ENCODE measurements at places on chromosomes 3 and 15.
A peak's percentile ranks its signal among the peaks of the same experiment; 100 is the strongest.

- H3K4me1 ChIP-seq = peaks cover 48% of the 10 kb centered on the region
- no peak for DNase-seq
- peak overlapping the region; percentile 99 for H3K4me3 ChIP-seq
- H3K27me3 ChIP-seq = no peaks in the 10 kb centered on the region
- peak overlapping the region; percentile 98 for H3K27ac ChIP-seq
Observed at GRCh38 chr3:179324270-179324754, 1.5 kb downstream of the ZNF639 start.

- peaks cover 3% of the 10 kb centered on the region for H3K36me3 ChIP-seq
- H3K27me3 ChIP-seq = no peaks in the 10 kb centered on the region
- H3K4me1 ChIP-seq = peaks cover 72% of the 10 kb centered on the region
- no peak overlapping the region for H3K27ac ChIP-seq
- no peak overlapping the region for H3K4me3 ChIP-seq
Observed at GRCh38 chr3:186509423-186509822, 34.8 kb downstream of the CRYGS start.

DNA sequence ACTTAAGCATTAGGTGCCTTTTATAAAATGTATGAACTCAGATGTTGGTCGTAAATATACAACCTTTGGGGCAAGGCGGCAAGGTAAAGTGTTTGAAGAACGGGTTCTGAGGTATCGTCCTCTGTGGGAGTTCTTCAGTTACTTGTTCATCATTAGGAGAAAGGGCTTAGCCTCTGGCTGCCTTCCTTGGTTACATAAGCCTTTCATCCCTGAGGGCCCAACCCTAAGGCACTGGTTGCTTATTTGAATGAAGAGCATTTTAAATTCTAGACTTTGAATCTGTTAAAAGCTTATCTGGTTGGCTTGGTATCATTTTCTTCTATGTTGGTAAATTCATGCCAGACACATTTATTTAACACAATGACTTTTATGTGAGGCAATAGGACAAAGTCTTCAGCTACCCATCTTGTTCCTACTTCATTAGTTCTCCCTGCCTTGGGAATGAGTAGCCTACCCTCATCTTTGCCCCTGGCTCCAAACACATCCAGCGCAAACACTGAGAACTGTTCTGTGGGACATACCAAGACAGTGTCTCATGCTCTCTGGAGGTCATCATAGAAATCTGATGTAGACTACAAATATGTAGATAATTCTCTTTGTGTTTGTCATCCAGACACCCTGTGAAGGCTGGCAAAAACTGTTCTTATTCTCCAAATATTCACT is 12.4 kb upstream of the CCDC80 start:
- no peak overlapping the region for H3K27ac ChIP-seq
- peaks cover 6% of the 10 kb centered on the region for H3K4me1 ChIP-seq
- H3K36me3 ChIP-seq = peaks cover 2% of the 10 kb centered on the region
- no peak overlapping the region for H3K4me3 ChIP-seq
- no peak for DNase-seq

DNA sequence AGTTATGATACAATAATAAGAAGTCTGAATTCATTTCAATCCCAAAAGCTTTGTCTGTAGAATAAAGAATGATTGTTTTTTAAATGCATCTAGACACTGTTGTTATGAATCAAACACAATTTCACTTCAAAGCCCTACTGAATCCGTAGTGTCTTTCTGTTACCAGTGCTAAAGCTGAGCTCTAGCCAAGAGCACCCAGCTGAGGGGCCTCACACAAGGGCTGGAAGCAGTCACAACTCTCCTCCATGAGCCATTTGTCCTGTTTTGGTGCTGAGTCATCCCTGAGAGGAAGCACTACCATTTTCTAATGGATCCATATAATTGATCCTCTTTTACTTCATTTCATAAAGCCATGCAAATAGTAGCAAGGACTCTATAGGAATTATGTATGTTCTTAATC is 158.2 kb upstream of the ANKRD28 start:
- H3K27me3 ChIP-seq = no peaks in the 10 kb centered on the region
- no peaks in the 10 kb centered on the region for H3K36me3 ChIP-seq
- no peaks in the 10 kb centered on the region for H3K4me1 ChIP-seq
- no peak overlapping the region for H3K4me3 ChIP-seq
- no peak for DNase-seq

GRCh38 chr3:157876556-157876955 is 229.7 kb downstream of the SHOX2 start:
- peaks cover 2% of the 10 kb centered on the region for H3K36me3 ChIP-seq
- no peak overlapping the region for H3K27ac ChIP-seq
- no peak overlapping the region for H3K4me3 ChIP-seq
- no peaks in the 10 kb centered on the region for H3K4me1 ChIP-seq

DNA sequence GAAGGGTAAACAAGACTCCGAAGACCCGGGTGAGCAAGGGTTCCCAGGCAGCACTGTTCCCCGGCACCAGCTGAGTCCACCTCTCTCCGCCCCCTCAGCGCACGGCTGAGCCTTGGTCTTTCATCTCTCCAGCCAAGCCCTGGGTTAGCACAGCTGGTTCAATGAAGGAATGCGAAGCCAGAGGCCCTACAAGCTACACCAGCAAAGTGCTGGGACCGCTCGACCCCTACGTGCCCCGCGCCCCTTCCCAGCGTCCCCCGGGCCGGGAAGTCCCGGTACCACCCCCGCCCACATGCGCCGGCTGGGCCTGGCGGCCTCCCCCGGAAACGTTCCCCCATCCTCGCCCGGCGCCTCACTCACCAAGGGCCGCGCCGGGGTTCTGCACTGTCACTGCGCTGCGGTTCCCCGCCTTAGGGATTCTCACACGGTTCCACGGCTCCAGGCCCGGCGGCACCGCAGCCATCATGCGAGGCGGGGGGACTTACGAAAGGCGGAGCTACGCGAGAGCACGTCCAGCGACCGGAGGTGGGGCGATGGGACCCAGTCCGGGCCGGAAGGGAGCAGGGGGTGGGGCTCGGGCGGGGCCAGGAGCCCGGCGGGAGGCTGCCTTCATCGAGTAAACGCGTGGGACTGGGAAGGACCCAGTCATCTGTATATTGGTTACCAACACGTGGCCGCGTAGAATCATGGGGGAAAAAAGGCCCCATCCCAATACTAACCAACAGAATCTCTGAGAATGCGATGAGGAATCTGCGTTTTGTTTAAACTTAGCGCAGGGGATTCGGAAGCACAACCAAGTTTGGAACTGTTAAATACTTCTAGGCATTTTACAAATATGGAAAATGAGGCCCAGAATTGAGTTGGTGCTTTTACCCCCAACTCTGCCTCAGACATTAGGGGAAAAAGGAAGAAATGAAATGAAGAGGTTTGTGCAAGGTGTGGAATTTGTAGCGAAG is 28.7 kb downstream of the GTPBP8 start:
- no peaks in the 10 kb centered on the region for H3K27me3 ChIP-seq
- peaks cover 56% of the 10 kb centered on the region for H3K4me1 ChIP-seq
- peak overlapping the region; percentile 98 for H3K4me3 ChIP-seq
- H3K36me3 ChIP-seq = peaks cover 11% of the 10 kb centered on the region

DNA sequence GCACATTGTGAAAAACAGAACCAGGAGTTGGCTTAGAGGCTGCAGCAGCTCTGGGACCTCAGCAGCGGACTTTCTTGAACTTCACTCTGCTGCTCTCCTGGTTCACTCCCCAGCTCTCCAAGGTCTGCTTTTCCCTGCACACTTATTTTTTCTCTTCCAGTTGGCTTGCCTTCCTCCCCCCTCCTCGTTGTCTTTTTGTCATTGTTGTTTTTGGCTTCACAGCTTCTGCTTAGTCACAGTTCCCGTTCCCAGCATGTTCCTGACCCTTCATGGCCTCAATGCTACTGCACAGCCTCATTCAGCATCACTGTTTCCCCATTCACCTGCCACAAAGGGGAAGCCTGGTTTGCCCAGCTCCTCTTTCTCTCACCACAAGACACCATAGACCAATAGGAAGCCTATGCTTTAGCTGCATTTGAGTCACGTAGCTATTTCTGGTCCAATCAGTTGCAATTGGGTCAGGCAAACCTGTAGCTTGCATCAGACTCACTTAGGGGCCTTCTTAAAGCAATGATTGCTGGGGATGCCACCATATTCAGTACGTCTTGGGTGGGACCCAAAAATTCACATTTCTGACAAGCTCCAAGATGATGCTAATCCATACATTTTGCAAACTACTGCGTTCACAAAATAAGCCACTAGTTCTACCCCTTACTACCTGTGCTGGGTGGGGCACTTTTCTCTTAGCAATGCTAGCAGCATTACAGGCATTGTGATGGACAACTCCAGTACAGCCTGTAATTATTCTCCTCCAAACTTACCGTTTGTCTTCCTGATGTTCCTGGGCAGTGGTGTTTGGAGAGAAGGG is 7.8 kb upstream of the SUMF1 start:
- peaks cover 18% of the 10 kb centered on the region for H3K27me3 ChIP-seq
- H3K27ac ChIP-seq = peak overlapping the region; percentile 72
- H3K4me3 ChIP-seq = peak overlapping the region; percentile 66
- H3K36me3 ChIP-seq = no peaks in the 10 kb centered on the region
- peak; percentile 55 for DNase-seq

DNA sequence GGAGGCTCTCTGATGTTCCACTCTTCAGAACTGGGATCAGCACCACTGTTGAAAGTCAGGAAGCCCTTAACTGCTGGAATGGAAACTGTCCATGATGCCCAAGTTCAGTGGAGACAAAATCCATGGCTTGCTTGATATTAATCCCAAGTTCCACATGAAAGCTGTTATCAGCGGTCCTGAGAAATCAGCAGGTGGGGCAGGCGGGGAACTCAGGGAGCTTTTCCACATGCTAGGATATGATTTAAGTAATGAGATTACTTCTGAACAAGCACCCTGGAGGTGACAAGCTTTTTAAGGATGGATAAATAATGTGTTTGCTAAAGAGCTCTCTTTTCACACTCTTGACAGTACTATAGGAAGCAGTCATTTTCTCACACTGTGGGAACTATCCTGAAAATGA is 82.9 kb downstream of the CYP19A1 start:
- H3K27ac ChIP-seq = no peak overlapping the region
- DNase-seq = no peak
- H3K27me3 ChIP-seq = peaks cover 40% of the 10 kb centered on the region
- no peaks in the 10 kb centered on the region for H3K36me3 ChIP-seq
- H3K4me3 ChIP-seq = no peak overlapping the region
- H3K4me1 ChIP-seq = no peaks in the 10 kb centered on the region

DNA sequence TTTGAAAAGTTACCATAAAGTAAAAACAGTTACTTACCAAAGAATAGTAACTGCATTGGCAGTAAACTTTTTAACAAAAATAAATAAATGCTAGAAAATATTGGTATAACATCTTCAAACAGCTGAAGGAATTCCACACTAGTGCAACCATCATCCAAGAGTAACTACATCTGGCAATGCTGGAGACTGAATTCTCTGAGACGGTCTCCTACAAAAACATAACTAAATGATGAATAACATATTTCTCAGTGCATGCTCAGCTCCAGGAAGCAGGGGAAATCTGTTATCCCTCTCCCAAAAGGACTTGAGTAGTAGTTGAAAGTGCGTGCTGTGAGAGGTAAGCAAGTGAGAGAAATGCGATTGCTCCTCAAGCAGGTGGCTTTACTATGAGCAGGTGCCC is 526.8 kb upstream of the CCDC54 start:
- no peak overlapping the region for H3K27ac ChIP-seq
- no peak overlapping the region for H3K4me3 ChIP-seq
- H3K4me1 ChIP-seq = no peaks in the 10 kb centered on the region
- DNase-seq = no peak

GRCh38 chr15:101083336-101084045 is 164.3 kb downstream of the LRRK1 start:
- no peaks in the 10 kb centered on the region for H3K36me3 ChIP-seq
- no peaks in the 10 kb centered on the region for H3K4me1 ChIP-seq
- H3K27me3 ChIP-seq = no peaks in the 10 kb centered on the region
- H3K4me3 ChIP-seq = no peak overlapping the region
- no peak for DNase-seq
- no peak overlapping the region for H3K27ac ChIP-seq

DNA sequence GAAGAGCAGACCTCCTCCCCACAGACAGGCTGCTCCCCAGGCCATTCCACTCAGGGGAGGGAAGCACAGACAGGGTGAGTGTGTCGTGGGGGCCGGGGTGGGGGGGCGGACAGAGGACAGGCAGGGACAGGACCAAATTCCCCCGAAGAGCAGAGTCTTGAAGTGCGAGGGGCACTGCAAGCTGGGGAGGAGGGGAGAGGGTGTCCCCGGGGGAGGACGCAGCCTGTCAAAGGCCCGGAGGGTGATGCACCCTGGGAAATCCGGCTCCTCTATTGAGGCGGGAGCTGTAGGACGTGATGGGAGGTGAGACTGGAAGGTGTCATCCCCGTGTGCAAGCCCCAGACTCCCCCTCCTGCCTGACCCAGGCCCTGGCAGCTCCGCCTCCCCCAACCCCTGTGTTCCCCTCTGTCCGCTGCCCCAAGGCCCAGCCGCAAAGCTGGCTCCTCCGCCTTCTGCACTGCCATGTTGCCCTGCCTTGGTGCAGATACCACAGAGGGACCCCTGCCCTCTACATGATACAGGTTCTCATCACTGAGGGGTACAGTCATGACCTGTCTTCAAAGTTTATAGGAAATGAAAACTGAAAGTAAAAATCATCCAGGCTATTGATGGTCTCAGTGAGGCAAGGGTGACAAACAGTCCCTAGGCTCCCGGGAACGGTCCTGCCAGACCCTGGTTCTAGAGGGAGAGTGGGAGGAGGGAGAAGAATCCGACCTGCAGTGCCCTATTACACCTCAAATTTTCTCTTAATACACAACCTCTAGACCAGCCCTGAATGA is 76.3 kb upstream of the IQSEC1 start:
- H3K27ac ChIP-seq = peak overlapping the region; percentile 52
- no peaks in the 10 kb centered on the region for H3K27me3 ChIP-seq
- peak overlapping the region; percentile 33 for H3K4me3 ChIP-seq
- H3K36me3 ChIP-seq = peaks cover under 1% of the 10 kb centered on the region

DNA sequence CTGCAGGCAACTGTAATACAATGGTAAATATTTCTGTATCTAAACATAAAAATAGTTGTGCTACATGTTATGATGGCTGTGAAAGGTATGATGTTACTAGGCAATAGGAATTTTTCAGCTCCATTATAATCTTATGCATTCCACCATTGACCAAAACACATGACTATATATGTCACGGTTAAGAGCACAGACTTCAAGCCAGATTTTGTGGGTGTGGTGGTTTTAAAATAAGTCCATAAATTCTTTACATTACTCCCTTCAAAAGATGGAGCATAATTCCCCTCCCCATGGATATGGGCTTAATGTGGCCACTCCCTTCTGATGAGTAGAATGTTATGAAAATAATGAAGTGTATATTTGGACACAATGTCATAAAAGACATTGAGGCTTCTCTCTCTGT is 88.4 kb upstream of the TBC1D5 start:
- no peak for DNase-seq
- no peak overlapping the region for H3K27ac ChIP-seq
- H3K4me3 ChIP-seq = no peak overlapping the region
